ENCODE measurements at places on chromosomes 1 and 21.
A peak's percentile ranks its signal among the peaks of the same experiment; 100 is the strongest.

DNA sequence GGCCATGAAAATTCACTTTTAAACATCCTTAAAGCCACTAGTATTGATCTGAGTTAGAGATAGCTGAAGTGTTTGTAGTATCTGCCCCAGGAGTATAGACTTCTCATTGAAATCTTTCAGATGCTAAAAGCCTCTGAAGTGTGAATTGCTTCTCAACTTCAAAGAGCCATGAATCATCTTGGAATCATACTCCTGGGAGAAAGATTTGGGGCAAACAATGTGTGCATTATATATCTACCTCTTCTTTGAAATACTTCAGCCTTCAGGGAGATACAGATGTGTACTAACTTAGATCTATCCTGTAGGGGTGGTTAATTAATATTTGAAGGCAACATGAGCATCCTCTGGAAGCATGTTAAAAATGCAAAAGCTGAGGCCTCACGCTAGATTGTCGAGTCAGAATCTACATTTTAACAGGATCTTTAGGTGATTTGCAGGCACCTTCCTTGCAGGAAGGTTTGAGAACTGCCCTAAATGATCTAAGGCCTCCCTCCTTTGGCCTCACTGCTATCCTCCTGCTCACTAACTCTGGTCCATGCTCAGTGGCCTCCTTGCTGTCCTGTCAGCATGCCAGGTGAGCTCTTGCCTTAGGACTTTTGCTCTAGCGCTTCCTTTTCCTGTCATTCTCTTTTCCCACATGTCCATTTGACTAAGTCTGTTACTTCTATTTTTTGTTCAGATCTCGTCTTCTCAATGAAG lies 6.0 kb upstream of the SCYL3 start:
- no peak for DNase-seq

DNA sequence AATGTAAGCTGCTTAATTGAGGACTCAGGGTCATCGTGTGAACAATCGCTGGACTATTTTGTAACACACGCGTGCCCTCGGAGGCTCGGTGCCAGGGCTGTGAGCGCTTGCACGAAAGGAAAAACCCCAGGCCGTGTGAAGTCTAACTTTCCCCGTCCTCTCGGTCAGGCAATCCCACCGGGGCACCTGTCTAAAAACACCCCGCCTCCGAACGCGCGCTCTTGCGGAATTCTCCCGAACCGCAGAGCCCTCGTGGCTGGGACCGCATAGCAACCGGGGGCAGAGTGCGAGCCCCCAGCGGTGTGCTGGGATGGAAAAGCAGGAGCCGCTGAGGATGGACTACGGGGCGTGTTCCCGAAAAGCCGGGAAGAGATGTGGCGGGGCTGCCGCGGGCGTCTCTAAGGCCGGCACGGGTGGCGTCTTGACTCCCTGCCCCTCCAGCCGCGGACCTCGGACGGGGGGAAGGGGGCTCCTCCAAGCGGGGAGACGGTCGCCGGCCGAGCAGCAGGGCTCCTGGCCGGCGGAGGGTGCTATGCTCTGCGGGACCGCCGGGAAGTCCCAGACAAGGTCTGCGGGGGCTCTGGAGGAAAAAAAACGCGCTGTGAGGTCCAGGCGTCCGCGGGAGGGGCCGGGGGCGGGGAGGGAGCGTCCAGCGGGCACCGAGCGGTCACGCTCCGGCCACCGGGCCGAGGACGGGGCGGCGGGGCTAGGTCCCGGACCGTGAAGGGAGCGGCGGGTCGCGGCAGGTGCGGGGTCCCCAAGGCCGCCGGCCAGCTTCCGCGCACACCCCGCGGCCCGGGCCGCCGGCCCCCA lies 936 bp downstream of the ZBTB21 start:
- peak; percentile 63 for DNase-seq

DNA sequence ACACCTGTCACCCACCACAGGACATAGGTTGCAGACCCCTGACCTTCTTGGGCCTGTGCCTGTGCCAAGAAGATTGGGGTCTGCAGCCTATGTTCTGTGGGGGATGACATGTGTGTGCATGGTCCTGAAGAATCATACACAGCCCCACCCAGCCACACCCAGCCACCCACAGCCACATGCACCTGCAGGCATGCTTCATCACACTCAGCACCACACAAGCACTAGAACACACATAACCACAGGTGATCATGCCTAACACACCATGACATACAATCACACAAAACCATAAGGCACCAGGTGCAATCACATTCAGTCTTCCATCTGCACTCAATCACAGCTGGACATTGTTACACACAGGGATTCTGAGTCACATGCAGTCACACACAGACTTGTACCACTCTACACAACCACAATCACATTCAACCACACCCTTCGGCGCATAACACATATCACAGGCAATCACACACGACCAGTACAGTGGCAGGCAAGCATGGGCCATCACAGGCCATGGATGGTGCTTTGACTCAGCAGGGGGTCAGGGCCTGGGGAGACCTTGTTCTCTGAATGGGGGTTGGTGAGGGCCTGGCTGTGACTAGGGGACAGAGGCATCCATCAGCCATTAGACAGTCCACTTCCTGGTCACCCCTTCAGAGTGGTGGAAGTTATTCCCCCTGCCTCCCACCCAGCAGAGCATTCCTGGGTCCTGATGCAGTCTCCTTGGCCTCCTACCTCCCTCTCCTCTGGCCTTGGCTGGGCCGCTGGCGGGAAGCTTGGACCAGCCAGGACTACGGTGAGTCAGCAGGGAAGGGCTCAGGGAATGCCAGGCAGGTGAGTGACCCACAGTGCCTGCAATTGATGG lies 44.3 kb upstream of the EPS8L3 start:
- no peak for DNase-seq

DNA sequence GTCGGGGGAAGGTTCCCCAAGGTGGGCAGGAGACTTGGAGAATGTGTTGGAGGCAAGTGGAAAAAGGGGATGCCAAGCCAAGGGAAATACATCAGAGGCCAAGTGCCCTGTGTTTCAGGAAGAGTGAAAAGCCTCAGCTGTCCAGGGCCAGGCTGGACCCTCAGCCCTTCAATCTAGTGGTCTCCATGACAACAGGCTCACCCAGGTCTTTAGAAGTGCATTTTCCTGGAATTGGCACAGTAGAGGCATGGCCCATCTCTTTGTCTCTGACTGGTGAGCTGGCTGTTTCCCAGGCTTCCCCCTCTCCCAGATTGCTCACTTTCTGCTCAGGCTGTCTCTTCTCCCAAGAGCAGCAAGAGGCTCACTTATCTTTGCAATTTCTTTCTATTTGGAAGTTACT lies 10.4 kb upstream of the RHBG start:
- DNase-seq: no peak

DNA sequence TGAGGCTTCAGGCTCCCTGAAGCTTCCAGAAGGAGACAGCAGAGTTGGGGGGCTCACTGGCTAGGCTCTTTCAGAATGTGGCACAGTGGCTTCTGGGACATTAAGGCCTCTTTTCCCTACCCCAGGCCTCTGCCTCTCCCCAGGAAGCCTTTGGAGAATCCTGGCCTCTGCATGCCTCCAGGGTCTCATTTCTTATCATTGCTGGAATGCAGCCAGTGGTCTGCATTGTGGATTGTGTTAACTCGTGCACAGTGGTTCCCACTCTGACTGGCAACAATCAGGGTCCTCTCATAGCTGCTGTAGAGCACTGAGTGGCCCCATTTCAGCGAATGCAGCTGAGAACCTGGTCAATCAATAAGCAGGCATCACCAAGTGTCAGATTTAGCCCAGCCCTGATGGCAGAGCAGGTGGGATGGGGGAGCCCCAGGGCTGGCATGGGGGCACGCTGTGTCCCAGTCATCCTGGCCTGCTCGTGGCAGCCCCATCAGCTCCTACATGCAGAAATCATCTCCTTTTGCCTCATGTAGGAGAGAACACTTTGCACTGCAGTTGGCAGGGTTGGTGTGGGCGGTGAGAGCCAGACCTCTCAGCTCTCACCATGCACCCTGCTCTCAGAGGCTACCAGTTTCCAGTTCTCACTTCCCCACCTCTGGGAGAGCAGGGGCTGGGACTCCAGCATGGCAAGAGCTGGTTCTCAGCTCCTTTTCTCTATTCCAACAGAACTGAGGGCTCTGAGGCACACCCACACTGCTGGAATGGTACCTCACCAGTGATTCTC lies 13.4 kb downstream of the ADORA1 start:
- no peak for DNase-seq

DNA sequence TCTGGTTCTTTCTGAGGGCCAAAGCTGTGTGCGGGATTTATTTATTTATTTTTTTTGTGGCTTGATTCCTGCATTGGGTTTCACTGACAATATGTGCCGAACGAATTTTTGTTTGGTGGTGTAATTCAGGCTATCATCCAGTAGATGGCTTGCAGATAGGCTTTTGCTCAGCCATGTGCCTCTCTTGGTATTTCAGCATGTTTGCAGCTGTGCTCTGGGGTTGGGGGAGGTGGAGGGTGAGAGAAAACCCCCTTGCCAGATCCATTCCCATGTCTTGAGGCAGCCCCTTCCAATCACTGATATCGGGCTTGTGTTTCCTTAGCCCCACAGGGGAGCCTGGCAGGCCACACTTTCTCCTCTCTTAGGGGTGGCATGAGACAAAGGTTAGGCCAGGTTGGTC lies 302.4 kb downstream of the PTGER3 start:
- DNase-seq: peak; percentile 34

DNA sequence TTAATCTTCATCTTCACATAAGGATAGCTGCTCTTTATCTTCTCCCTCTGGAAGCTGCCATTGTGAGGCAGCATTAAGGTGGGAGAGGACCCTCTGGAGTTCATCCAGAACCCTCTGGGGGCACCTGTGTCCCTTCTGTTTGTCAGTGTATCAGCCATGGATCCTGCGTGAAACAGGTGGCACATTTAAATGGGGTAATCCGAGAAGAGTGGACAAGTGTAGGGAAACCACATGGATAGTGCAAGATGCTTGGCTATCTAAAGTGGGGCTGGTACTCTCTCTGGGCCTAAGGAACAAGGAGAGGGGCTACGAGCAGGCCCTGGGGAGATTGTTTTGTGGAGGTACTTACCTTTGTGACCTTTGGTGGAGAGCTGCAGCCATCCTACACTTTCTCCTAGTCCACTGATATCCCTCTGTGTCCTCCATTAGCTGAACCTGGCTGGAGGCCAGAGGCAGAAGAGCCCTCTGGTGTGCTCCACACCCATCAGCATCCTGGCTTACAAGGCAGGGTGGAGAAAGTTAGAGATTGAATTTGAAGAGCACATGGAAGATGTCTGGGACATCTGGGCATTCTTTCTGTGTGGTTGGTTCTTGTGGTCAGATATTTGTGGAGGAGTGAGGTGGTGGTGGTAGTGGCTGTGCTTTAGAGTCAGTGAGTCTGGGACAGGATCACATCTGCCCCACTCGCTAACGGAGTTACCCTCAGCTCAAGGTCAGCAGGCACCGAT lies 117.7 kb downstream of the FGGY start:
- DNase-seq: peak; percentile 74

DNA sequence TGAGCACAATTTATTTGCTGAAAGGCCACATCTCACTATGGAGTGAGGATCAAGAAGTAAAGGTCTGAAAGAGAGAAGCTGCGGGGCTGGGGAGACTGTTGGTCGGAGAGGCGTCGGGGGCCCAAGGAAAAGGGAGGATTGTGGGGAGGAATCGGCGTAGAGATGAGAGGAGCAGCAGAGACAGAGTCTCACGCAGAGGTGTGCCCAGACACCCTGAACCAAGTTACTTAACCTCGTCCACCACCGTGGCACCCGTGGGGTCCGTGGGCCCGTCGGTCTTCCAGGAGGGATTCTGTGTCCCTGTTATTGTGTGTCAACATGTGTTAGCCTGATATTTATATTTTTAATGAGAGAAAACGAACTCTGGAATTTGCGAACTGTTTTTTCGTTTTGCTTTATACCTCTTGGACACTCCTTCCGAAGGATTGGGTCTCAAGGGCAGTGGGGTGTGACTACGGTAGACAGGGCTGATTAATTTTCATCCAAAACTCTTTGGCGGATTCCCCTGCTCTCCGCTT lies 3.8 kb upstream of the NBPF1 start:
- DNase-seq: no peak
